ENCODE measurements at places on chromosomes 5 and 9.

- no peak for DNase-seq
Observed at GRCh38 chr5:158999339-158999738, 100.4 kb downstream of the EBF1 start.

DNA sequence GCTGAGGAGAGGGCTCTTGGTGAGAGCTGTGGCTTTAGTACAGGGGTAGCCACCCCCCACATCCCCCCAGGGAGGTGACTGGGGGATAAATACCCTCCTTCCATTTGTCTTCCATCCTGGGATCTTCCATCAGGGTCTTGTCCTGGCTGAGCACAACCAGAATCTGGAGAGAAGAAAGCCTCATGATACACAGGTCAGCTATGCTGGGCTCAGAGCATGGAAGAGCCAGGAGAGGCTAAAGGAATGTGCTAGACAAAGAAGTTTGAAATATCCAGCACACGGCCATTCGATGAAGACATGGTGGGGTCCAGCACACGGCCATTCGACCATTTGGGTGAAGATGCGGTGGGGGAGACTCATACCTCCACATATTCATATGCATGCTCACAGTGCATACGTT is 30.0 kb downstream of the ROPN1L start:
- DNase-seq, result no peak

DNA sequence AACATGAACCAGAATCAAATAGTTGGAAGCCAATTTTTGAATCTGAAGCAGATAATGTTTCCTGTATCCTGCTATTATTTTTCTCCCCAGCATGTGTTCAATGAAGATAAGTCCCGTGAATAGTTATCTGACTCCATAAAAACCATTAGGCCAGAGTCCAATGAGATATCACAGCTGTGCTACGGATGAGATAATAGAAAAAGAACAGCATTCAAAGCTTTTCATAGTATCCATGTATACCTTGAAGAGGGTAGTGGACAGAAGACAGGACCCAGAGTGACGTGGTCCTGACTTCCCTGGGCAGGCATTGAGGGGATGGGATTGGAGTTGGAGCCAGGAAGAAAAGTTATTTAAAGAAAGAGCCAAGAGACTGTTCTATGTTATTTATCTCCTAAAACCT is 50.7 kb upstream of the C6 start:
- no peak for DNase-seq

GRCh38 chr9:124014956-124015660 is 3.5 kb downstream of the LHX2 start:
- no peak for DNase-seq

DNA sequence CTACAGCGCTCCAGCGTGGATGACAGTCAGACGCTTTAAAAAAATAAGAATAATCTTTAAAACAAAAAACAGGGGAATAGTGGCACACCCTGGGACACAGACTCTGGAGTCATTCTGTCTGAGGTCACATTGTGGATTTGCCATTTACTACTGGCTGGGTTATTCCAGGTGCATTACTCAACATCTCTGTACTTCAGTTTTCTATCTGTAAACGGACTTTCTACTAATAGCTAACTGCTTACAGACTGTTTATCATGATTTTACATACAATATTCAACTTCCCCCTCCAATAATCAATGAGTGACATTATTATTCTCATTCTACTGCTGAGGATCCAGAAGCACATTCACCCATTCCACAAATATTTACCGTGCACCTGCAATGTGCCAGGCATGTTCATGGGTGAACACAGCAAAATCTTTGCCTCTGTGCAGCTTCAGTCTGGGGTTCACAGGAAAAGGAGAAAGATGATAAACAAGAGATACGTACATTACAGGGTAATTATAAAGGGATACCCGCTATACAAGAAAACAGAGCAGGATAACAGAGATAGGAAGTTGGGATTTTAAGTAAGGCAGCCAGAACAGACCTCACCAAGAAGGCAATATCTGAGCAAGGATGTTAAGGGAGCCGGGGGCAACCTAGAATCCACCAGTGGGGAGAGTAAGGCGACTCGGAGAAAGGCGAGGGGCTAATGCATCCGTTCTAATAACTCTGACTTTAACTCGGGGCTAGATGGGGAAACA is 984 bp upstream of the RAD23B start:
- no peak for DNase-seq

- no peak for DNase-seq
Observed at GRCh38 chr5:148968311-148968710, 94.6 kb downstream of the SH3TC2 start.

DNA sequence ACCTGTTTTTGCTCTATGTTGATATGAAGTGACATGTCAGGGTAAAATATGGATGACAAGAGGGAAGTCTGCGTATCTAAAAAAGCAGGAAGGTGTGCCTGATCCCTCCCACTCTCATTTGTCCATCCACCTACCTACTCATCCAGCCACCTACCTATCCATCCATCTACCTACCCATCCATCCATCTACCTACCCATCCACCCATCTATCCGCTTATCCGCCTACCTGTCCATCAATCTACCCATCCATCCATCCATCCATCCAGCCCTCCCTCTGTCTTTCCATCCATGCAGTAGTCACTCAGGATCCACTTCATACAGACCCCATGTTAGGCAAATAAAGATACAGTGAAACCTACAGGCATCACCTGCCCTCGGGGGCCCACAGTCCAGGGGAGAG is 32.4 kb downstream of the LMX1B start:
- no peak for DNase-seq

Measured in stimulated activated CD4-positive, alpha-beta T cell treated with anti-CD3 and anti-CD28 coated beads, Interleukin-15, amount 100 ng/mL, for 48 hours (primary cell).